ENCODE measurements at places on chromosomes 12 and 14.
A peak's percentile ranks its signal among the peaks of the same experiment; 100 is the strongest.

DNA sequence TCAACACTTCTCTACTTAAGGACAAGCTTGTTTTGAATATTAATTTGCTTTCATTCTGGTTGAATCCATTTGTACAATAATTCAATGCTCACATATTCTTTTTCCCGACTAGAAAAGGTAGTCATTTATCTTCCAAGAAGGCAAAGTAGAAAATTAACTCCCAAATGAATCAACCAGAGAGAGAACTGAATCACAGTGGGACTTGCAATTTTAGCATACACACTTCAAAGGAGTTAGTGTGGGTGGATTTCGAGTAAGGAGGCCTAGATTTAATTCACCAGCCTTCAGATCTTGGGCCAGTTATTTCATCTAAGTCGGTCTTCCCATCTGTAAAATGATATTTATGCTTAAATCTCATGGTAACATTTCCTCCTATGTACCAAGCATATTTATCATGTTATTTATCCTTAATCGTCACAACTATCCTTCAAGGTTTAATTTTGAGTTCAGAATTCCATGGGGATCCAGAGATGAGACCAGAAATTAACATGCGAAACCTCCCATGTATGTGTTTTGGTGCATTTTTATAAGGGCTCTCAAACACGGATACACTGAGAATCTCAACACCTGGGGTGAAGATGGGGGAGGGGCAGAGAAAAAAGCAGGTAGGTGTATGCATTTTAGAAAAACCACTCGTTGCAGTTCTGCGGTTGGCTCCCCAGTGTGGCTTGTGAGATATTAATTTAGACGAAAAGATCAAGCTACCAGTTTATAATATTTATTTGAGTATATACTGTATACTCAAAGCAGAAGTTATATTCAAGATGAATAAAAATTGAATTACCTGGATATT lies 38.9 kb upstream of the IL22 start:
- no peak for DNase-seq

DNA sequence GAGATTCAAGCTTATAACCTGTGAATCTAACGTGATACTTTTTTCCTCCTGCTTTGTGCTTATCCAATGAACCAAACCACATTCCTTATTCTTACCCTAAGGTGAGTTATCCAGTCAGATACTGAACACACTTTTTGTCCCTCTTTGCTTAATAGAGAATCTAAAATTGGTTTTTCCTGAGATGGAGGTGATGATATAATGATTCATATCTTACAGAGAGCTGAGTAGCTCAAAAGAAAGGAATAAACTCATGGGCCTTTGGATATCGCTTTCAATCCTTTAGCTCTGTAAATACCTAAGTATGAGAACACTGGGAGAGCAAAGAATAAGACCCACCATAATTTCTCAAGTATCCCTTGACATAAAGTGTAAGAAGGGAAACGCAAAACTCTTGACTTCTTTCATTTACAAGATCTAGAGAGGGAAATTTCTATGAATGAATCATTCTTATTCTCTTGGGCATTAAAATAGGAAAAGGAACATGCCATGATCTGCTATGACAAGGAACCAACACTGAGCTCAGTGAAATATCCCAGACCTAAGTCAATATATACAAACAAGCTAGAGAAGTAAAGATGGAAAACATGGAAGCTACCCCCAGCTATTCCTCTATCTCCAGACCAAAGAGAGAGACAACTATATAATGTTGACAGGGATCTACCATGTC lies 81.8 kb upstream of the STAC3 start:
- no peak for DNase-seq

GRCh38 chr12:84822525-84822924 lies 90.1 kb downstream of the SLC6A15 start:
- no peak for DNase-seq

- no peak for DNase-seq
Observed at GRCh38 chr12:15772405-15773018, 16.7 kb downstream of the EPS8 start.

GRCh38 chr12:27982385-27982784 lies 9.9 kb upstream of the PTHLH start:
- no peak for DNase-seq

DNA sequence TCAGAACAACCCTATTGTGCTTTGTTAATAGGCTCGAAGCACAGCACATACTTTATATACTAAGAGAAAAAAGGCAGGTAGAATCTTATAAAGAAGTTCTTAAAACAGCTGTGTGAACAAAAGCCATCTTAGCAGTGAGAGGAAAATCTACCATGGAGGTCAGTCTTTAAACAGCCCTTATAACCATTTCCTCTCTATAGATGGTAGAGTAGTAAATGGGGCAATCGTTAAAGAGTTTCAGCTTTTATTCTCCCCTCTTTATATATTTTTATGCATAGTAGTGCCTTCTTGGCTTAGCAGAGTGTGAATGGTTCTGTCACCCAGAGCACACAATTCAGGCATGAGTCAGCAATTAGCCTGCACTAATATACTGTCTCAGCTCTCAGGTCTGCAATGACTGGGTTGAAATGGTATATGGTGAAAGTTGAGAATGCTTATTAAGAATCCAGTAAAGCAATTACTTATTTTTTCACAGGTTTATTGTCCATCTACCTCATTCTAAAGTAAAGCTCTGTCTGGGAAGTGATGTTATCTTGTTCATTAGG lies 305.0 kb downstream of the NELL2 start:
- DNase-seq: no peak

GRCh38 chr12:112514926-112515642 lies 96.3 kb downstream of the PTPN11 start:
- no peak for DNase-seq

GRCh38 chr14:90518069-90518940 lies 121.5 kb downstream of the CALM1 start:
- no peak for DNase-seq

GRCh38 chr12:46743456-46743855 lies 82.3 kb downstream of the SLC38A4 start:
- no peak for DNase-seq

GRCh38 chr12:87982208-87982607 lies 47.0 kb downstream of the C12orf50 start:
- no peak for DNase-seq

DNA sequence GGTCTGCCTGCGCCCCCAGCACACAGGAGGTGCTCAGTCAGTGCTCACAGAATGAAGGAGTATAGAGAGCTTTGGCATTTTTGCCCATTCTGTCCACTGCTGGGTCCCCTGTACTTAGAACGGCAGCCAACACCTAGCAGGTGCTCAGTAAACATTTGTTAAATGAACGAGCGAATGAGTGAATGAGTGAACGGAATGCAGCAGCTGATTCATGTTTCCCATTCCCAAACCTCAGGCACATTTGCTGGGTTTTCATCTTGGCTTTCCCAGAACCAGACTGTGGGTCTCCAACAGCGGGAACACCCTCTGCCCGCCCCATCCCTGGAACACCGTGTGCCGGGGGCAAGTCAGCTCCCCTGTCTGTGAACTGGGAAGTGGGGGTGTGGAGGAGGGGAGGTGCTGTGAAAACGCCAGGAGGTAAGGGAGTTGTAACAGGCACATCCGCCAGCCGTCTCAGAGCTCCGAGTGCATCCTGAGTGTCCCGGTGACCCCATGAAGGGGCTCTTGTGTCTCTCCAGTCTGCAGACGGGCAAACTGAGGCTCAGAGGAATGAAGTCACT lies 47.3 kb downstream of the SCARB1 start:
- DNase-seq: no peak

DNA sequence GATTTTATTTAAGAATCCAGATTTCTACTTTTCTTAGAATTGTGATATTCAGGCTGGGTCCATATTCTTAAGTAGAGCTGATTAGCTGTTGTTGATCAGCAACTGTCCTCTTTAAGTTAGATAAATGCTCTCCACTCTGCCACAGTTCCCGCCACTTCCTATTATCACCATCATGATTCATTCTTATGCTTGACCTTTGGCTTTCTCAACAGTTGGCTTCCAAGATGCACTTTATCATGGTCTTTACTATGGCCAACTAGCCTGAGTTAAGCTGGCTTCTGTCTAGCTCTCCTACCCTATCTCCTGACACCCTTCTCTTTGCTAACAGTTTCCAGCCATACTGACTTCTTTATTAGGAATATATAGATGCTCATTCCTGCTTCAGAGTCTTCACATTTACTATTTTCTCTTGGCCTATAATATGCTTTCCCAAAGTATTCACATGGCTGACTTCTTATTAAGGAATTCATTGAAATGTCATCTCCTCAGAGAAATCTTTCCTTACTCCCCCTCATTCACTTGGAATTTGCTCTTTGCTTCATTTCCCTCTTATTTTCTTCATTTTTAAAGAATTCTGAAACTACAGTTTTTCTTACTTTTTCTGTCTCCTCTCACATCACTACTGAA lies 149.0 kb upstream of the IGF1 start:
- DNase-seq: no peak

GRCh38 chr12:128078301-128078971 lies 188.5 kb upstream of the TMEM132C start:
- no peak for DNase-seq

DNA sequence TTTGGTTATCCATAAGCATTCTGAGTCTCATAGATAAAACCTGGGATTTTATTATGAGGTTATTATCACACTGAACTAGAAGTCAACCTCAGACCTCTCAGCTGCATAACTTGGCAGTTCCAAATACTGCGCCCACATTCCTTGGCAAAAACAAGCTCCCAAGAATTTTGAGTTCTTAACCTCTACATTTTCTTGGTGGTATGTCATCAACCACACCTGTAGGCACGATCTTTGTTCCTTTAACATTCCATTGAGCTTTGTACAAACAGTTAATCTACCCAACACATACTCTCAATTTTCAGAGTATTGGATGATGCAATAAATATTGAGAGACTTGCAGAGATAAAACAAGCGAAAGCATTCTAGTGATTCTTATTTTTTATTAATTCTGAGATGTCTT lies 371.8 kb upstream of the PRICKLE1 start:
- DNase-seq: no peak

- no peak for DNase-seq
Observed at GRCh38 chr12:6215932-6216494, 15.8 kb downstream of the CD9 start.

DNA sequence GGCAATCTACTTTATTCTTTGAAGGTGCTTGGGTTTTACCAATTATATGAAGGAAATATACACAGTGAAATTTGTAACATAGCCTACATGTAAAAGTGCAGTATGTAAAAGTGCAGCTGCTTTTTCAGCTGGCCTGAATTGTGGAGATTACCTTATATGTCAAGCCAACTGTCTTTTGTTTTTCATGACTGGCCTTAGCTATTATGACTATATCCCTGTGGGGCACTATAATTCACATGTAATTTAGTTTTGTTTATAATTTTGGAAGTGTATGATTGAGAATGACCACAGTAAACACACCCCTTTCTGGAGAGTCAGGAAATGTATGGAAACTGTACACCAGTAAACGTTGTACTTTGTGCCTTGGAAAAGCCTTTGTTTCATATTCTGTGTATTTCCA lies 435.0 kb upstream of the STXBP6 start:
- DNase-seq: no peak

GRCh38 chr12:100382338-100382737 lies 25.5 kb downstream of the SLC17A8 start:
- no peak for DNase-seq

- DNase-seq: no peak
Observed at GRCh38 chr12:13979772-13980378, 1.5 kb downstream of the GRIN2B start.

DNA sequence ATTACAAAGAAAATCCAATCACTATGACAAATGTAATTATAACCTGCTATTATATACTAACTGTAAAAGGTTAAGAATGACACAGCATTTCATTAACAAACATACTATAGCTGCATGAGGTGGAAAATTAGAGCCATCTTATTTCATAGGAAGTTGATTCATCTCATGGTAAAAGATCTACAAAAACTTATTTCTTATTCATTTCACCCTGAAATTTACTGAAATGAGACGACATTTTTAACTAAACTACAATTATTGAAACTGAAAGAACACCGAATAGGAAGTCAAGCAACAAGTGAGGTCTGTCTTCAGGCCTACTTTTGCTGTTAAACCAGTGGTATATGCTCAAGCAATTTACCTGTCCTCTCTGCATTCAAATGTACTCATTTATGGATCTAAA lies 87.2 kb downstream of the CEP83 start:
- DNase-seq: no peak

- no peak for DNase-seq
Observed at GRCh38 chr12:122107261-122107660, 28.7 kb downstream of the MLXIP start.

- no peak for DNase-seq
Observed at GRCh38 chr12:114360485-114360884, 45.5 kb downstream of the TBX5 start.

DNA sequence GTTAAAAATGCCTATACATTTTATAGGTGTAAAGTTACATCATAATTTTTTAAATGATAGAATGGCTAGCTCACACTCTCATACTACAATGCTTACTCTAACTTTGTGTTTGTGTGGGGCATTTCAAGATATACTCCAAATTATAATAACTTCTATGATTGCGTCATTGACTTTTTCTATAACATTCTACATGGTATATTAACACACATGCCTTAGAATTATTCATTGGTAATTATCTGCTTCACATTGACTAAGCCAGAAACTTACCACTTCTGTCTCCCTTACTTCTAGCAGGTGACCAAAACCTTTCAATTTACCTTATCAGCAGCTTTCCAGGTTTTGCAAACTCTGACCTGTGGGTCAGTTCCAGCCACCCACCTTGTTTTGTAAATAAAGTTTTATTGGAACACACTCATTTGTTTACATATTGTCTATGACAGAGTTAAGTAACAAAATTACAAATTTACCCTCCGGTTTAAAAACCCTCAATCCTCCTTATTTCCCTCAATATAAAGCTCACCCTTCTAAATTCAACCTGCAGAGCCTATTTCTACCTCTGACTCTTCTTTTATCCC lies 12.7 kb upstream of the FLRT2 start:
- DNase-seq: no peak

- peak; percentile 34 for DNase-seq
Observed at GRCh38 chr14:68501614-68502052, 291.2 kb downstream of the ZFP36L1 start.

DNA sequence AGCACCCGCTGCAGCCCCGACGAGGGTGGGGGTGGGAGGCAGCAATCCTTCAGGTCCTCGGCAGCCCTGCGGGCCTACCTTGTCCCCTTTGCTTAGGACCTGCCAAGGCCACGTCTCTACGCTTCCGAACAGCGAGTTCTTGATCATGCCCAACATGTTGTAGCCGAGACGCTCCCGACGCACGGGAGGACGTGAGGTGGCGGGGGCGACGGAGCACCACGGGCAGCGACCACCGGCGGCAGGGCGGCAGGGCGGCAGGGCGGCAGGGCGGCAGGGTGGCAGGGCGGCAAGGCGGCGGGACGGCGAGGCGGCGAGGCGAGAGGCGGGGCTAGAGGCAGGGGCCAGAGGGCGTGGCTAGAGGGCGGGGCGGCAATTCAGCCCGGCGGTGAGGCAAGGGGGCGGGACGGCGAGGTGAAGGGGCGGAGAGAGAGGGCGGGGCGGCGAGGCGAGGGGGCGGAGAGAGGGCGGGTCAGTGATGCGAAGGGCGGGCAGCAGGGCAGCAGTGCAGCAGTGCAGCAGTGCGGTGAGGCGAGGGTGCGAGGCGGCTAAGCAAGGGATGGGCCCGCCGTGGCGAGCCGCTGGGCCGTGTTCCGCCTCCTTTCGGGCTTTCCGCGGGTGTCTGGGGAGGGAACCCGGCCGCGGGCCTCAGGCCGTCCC lies at the start of gene HEBP1:
Gene HEBP1 (minus strand): TSS at position 307 of the 657 bp plus-strand sequence. CDS start 151 bp downstream, at position 156.
- peak; percentile 95 for DNase-seq

- DNase-seq: no peak
Observed at GRCh38 chr12:95622879-95623278, 71.6 kb upstream of the USP44 start.
